ENCODE measurements at places on chromosomes 16 and 17.
A peak's percentile ranks its signal among the peaks of the same experiment; 100 is the strongest.

DNA sequence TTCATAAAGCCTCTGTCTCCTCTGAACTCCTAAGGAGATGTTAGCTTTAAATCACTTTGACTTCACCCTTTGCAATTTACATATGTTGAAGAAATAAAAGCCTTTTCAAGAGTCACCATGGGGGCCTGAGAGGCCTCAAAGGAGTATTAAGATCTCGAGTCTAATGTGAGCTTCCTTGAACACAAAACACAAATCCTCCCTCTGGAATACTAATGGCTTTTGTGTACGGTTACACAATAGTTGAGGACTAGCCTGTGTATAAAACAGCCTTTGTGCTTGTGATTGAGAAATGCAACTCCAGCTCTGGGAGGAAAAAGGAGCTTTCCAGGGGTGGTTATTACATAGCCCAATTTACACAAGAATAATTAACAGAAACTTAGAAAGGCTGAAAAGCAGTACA, 1140.2 kb downstream of the CDH11 start:
- no peak for DNase-seq

DNA sequence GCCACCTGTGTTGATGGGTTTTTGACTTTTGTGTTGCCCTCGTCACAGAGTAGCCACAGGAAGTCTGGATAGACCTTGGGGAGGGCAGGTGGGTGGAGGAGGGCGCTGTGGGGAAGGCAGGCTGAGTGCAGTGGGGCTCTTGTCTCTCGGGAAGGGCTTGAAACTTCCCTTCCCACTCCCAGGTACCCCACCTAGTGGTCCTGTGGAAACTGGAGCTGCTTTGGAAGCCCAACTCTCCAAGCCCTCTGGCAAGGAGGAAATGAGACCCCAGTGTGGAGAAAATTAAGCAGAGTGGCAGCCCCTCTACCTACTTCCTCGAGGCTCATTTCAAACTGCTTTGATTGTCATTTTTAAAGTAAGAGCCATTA, 9.2 kb downstream of the CA5A start:
- no peak for DNase-seq

DNA sequence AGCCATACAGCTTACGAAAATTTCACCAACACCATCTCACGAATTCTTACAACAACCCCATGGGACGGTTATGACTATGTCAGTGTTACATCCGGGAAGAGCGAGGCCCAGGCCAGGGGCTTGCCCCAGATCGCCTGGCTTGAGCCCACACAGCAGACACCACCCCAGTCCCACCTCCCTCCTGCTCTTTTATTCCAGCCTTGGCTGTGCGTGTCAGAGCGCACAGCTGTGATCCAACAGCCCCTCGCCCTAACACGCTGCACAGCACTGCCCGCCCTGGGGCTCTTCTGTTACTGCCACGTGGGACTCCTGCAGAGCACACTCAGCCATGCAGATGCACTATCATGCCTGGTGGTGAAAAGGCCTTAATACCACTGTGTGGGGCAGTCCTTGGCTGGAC, 127.9 kb downstream of the ENGASE start:
- DNase-seq, result no peak

- DNase-seq, result no peak
Observed at GRCh38 chr16:84462296-84463210, 41.9 kb downstream of the MEAK7 start.

GRCh38 chr17:61338000-61338798, 61.4 kb upstream of the TBX2 start:
- no peak for DNase-seq

DNA sequence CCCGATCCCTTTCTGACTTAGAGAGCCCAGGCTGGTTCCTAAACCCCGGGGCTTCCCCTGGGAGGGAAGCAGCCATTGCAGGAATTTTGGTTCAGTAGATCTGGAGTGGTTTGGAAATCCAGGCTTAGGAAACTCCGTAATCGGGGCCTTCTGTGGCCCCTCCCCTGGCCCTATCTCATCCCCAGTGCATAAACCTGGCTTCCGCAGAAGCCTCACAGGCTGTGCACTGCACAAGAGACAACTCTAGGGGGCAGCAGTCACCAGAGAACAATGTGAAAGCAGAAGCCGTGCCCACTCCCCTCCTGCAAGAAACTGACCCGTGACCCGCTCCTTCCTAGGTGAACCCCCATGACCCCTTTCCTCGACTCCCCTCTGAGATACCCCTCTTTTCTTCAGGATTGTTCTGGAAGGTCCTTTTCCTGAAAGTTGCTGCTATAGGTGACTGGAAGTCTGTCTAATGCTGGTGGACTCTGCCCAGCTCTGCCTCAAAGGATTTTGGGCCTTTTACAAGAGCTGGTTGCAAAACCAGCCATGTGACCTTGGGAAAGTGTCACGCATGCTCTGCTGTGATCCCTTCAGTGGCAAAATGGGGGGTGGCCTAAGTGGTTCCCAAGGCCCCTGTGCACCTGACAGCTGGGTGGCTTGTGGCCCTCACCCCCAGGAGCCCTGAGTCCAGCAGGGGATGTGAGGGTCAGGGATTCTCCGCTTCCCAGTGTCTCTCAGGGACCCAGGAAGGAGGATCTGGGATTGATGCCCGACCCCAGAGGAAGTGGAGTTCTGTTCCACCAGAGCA, 14.4 kb downstream of the GUCY2D start:
- DNase-seq, result peak; percentile 36

GRCh38 chr17:64128787-64129514, 993 bp downstream of the ERN1 start:
- DNase-seq, result no peak

DNA sequence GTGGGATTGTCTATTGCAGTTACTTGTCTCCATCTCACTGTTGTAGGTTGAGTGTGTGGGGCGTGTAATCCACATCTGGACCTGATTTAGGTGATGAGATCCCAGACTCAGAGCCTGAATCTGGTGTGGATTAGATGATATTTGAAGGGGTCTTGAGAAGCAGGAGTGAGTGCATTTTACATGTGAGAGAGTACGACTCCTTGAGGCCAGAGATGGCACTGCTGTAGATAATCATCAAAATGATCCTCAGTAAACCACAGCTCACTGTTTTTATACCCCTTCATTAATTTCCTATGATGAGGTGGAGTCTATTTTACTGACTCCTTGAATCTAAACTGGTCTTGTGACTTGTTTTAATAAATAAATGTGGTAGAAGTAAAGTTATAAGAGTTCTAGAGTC, 732.5 kb downstream of the KCNJ2 start:
- no peak for DNase-seq

DNA sequence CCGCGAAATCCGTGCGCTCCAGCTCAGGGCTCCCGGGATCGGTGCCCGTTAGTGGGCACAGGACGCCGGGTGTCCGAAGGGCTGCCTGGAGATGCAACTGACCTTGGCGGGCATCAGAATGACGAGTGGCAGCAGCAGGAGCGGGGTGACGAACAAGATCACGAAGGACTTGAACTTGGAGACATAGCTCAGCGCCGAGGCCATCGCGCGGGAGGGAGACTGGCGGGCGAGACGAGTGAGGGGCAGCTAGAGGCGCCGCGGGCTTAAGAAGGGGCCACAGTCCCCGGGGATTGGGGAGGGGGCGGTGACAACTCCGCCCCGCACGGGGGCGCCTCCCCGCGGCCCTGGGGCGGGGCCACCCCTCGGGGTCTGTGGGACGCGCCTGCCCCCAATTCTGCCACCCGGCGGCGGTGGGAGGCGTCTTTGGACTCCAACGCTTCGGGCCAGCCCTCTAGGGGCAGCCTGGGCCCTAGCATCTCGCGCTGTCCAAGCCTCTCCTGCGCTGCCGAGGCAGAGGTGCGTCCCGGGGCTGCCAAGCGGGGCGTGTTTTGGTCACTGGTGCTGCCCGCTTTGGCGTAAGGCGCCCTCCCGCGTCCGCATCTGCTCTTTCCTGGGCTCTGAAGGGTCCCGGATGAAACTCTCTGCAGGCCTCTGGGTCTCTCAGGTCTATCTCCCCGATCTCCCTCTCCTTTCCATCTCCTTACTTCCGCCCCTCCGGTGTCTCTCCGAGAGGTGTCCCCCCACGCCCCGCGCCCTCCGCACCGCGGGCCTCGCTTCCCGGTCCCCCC, at the start of gene SLC13A5:
Gene SLC13A5 (minus strand): TSS at position 240 of the 788 bp plus-strand sequence. CDS start 36 bp downstream, at position 204.
- DNase-seq, result no peak

DNA sequence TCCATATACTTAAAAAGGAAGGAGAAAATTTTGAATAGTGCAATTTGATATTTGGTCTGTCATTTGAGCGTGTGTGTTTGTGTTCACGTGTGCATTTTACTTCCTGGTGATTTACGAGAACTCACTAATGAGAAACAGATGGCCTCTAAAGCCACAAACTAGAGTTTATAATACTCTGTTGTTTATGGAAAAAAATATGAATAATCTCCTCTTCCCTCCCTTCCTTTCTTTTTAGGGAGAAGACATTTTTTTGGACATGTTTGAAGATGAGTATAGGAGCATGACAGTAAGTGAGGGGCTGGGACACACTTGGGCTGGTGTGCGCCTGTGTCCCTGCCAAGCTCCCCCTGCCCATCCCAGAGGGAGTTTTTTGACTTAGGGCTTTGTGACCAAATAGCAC, 102.7 kb downstream of the CLEC16A start:
- no peak for DNase-seq

DNA sequence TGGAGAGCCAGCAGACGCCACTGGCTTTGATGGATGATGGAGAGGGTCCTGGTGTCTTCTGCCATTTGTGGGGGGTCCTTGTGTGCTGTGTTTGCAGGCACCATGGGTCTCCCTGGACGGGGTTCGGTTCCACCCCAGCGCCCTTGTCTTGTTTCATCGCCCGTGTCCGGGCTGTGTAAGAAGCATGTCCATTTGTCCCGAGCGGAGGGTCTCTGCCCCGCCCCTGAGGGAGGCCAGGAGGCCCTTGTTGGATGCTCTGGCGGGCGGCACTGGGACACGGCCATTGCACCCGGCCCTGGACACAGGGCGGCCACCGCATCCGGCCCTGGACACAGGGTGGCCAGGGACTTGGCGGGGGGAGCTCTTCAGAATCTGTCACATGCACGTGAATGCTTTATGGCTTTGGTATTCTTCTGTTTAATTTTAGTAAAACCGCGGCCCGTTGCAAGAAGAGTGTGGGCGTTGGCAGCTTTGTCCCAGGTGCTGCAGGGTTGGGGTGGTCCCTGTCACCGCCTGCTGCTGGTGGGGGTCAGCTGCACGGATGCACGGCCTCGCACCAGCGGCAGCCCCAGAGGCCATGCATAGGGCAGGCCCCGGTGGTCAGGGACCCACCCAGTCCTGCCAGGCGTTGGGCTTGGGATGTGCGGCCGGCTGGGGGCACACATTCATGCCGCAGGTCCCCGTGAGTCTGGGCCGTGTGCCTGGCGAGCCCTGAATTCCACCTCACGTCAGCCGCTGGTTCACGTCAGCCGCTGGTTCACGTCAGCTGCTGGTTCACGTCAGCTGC, 21.0 kb upstream of the ZNF750 start:
- DNase-seq, result no peak

DNA sequence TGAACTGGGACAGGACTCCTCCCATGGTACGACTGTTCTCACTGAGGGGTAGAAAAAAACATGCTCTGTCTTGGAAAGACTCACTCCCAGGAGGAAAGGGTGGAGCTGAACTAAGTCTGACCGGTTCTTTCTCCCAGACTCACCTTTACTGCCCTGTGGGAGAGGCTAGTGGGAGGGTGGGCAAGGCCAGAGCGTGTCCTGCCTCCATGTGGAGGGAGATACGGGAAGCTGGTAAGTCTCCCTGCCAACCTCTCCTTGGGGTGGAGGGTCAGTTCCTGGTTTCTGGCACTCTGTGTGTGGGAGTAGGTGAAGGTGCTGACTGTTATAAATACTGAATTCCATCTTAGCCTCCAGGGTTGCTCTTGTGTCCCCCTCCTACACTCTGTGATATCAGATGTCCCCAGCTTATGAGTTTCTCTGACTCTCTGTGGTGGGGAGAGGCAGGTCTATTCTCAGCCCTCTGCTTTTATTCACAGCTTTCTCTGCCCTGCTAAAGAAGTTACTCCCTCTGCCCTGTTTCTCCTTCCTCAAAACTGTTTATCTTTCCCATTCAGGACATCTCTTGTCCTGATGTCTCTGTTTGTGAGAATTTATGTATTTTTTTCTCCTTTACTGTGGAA, 26.9 kb upstream of the FAM20A start:
- no peak for DNase-seq

DNA sequence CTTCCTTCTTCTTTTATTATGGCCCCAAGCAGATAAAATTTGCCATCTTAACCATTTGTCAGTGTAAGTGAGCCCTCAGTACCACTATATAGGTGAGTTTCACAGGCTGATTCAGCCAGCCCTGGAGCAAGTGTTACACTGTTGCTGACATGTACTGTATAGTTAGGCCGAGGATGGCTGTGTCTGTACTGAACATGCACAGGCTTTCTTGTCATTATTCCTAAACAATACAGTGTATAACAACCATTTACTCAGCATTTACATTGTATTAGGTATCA, 53.7 kb downstream of the AMFR start:
- no peak for DNase-seq

GRCh38 chr17:20236578-20237227, 227.5 kb downstream of the SPECC1 start:
- no peak for DNase-seq

- DNase-seq, result peak; percentile 42
Observed at GRCh38 chr16:30096105-30096861, at the start of gene YPEL3. Gene YPEL3, minus strand, starts transcription at chr16:30096213. Its CDS starts 731 bp downstream, at chr16:30095482.

DNA sequence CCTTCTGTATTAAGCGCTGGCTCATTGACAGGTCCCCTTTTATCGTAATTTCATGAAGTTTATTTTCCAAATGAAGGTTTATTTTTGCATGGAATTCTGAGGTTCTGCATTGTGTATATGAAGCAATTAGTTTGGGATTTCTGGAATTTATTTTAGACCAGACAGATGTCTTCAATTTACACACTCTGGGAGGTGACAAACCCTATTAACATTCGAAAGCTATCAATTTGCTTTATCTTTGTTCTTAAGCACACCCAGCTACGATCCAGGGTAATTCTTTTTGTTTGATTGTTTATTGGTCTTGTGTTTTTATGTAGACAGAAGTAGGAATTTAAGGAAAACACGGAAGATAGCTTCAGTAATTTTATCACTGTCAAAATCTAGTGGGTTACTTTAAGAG, 264.6 kb downstream of the HS3ST3A1 start:
- no peak for DNase-seq

GRCh38 chr17:62998665-62999393, 32.8 kb downstream of the TANC2 start:
- no peak for DNase-seq

GRCh38 chr17:33197342-33197741, 95.8 kb downstream of the ASIC2 start:
- no peak for DNase-seq

DNA sequence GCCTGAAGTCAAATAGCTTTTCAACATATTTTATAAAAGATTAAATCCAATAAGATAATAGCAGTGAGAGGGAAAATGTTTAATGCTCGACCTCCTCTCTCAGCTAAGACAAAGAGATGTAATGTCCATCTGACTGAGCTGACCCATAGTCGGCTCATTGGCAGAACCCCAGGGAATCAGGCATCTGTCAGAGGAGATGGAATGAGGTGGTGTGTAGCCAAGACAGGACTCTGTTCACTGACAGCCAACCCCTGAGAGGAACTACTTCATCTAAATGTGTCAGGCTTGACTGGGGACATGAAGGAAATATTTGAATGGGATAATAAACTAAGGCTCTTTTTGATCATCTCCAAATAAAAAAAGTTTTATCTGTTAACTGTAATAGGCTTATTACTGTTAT, 188.0 kb downstream of the CDH11 start:
- no peak for DNase-seq
